ENCODE measurements at places on chromosomes 6 and 20.
A peak's percentile ranks its signal among the peaks of the same experiment; 100 is the strongest.

DNA sequence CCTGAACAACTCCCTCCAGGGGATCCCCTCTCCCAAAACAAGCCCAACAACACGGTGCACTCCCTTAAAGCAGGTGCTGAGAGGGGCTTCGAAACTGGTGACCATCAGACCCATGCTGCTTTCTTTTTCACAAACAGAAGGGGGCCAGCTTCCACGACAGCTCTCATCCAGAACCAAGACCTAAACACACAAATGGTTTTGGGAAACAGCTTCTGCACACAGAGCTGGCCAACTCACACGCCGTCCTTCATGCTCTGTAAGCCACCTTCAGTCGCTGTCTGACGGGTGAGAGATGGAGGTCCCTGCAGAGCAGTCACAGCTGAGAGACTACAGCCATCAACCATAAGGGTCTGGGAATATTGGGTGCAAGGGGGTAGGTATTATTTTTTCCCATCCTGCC, 76.3 kb downstream of the ZMYND8 start:
- DNase-seq = no peak

DNA sequence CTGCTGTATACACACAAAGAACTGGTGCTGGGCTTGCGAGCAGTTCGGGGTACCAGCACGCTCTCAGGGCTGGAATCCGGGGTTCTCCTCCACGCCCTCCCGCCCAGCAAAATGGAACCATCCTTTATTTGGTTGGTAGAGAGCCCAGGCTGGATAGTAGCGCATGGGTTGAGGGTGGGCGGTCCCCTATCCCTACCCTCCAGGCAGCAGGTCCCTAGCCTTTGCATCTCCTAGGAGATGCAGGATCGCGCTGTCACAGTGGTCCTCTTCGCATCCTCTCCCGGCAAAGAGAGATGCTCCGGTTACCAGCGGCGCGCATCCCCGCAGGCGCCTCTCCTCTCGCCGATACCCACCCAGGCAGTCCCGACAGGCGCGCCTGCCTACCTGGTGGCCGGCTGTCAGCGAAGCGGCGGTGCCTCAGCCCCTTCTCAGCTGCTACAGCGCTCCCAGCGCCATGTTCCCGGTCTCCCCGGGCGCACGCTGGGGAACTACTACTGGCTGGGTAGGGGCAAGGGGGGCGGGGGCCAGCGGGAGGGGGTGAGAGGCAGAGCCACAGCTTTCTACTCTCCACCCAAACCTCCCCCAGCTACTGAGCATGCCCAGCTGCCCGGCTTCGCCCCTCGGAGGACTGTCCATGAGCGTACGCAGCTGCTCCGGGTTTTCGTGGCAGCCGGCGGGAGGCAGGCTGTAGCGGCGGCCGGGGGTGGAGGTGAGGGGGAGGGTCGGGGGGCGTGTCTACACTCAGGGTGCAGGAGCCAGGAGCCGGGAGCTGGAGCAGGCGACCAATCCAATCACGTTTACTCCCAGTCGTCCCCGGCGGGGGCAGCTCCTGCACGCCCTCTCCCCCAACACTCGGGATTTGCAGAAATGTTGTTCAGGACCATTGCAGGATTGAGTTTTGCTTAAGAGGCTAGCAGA, at the start of gene PAK5:
TSS of gene PAK5 (minus strand) at position 699 of the 918 bp plus-strand sequence. CDS start 194,748 bp downstream, outside the sequence.
- peak; percentile 97 for DNase-seq

DNA sequence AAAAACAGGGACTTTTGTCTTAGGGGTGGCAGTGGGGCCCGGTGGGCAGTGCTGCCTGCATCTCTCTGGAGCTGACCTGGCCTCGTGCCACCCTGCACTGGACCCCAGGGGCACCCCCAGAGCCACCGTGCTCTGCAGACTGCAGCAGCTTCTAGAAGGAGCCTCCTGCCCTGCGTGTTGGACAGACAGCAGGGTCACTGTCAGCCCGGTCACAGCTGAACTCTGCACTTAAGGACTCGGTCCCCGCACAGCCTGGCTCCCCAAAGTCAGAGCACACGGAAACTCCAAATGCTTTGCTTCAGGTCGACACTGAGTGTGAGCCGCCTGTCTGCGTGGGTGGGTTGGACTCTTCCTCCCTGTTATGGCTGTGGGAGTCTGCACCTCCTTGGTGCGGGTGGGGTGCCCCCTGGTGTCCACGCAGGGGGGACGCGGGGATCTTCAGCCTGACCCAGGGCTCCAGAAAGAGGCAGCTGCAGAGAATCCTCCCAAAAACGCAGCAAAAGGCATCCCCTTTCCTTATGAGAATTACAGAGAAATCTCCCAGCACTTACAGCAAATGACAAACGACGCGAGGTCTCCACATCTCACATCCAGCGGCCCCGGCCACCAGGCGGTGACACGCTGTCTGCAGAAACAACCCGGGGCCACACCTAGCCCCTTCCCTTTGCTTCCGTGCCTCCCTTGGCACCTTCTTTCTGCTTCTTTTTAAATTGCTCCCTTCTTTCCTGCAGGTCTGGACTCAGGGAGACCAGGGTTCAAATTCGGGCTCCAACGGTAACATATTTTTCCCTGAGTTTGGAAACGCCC, 36.3 kb upstream of the DACT2 start:
- no peak for DNase-seq

DNA sequence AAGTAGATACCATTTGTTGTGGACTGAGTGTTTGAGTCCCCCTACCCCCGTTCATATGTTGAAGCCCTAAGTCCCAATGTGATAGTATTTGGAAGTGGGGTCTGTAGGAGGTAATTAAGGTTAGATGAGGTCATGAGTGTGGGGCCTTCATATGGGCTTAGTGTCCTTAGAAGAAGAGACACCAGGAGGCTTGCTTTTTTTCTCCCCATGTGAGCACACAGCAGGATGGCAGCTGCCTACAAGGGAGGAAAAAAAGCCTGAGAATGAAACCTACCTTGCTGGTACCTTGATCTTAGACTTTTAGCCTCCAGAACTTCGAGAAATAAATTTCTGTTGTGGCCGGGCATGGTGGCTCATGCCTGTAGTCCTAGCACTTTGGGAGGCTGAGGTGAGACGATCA, 67.9 kb upstream of the TULP4 start:
- no peak for DNase-seq

- DNase-seq = no peak
Observed at GRCh38 chr20:45138561-45139300, 14.5 kb upstream of the WFDC12 start.

DNA sequence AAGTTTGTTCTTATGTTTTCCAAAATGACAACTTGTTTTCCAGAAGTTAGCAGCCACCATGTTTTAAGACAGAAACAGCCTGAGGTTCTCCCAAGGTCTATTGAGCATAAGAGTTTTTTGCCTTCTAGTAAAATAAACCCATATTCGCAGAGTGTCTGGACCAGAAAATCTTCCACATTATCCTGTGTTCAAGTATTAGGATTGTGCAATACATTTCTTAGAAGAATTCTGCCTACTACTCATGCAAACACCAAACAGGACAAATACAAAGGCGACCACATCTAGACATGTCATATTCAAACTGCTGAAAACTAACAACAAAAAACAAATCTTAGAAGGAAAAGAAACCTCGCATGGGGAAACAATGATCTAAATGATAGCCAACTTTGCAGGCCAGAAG, 145.4 kb upstream of the AHI1 start:
- DNase-seq = no peak

DNA sequence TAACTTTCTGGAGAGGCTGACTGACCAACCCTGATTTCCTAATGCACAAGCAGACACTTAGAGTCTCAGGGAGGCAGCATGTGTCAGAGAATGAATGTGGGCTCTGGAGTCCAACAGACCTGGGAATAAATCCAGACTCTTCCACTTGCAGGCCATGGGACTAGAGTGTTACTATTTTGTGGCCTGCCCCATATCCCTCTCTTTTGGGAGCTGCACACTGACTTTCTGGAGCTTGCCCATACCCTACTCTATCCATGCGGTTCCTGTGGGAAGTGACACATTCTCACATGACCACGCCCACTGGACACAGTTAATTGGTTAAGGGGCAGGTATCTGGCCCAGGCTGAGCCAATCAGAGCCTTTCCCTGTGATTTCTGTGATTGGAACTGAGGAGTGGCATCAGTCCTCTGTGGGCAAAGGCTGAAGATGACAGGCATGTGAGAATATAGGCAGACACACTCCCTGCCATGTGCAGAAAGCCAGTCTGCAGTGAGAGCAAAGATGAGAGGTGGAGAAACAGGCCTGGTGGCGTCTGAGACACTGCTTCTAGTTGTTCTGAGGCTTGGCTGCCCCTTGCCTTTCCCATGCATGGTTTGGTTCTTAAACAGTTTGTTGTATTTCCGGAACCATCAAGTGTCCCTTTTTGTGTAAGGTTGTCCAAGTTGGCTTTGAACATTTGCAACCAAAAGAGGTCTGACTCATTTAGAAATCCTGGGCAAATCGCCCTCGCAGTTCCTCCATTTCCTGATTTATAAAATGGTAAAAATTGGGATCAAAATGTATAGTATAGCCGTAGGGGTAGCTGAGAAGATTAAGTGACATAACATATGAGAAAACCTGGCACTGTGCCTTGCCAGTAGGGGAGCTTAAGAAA, 125.6 kb downstream of the CDC5L start:
- no peak for DNase-seq

DNA sequence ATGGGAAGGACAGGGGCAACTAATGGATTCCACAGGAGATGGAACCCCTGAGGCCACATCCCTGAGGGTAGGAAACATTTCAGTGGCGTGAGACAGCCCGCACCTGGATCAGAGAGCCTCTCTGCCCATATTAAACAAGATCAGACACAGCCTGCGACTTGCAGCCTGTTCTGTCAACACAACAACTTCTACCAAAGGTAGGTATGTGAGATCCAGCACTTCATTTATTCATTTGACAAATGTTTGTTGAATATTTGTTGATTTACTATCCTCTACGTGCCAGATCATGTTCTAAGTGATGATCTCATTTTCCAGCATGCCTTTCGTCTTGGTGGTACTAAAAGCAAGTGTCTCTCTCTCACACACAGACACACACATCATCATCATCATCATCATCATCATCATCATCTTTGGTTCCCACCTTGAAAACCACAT, 43.2 kb upstream of the NT5E start:
- no peak for DNase-seq

DNA sequence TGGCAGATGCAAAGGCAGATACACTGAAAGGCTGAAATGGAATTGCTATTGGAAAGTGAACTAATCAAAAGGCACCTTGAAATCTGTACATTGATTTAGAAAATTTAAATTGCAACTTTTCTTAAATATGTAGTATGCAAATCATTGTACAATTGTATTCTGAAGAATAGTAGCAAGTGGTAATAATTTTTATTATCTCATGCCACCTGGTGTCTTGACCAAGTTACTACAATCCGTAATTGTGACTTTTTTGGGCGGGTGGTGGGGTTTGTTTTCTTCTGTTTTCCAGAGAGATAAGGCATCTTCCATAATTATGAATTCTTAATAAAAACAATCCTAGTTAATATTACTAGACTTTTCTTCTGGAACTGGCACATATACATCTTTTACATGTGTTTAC, 12.5 kb upstream of the BCKDHB start:
- DNase-seq = no peak

DNA sequence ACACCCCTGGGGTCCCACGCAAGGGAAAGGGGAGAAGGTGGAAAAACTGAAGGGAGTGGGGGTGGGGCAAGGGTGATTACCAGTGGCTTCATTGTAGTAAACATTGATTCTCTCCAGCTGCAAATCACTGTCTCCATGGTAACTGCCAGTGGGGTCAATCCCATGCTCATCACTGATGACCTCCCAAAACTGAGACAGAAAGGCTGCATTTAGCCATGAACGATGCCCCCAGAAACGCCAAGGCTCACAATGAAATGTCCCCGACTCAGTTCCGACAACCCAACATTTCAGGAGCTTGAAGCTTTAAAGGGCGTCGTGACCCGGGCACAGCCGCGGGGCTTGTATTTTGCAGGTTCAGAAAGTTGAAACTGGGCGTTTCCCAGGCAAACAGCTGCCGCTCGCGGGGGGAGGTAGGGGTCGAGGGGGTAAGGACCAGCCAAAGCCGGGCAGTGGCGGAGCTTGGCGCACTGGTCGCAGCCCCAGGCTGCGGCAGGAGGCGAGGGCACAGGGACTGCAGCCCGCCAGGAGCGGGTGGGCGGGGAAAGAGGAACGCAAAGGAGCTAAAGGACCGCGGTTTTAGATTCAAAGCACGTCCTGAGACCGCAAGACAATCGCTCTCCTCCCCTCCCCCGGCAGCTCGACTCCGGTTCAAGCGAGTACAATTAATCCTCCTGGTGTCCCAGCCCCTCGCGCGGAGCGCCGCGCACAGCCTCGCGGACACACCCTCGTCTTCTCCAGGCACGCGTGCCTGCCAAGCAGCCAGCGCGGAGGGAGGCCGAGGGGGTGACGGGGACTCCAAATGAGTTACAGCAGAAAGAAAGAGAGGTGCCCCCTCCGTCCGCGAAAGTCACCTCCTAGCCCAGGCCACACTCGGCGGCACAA, 731 bp downstream of the TUBB2B start:
- DNase-seq = no peak

GRCh38 chr6:130362128-130362527, 3.7 kb upstream of the TMEM200A start:
- no peak for DNase-seq

DNA sequence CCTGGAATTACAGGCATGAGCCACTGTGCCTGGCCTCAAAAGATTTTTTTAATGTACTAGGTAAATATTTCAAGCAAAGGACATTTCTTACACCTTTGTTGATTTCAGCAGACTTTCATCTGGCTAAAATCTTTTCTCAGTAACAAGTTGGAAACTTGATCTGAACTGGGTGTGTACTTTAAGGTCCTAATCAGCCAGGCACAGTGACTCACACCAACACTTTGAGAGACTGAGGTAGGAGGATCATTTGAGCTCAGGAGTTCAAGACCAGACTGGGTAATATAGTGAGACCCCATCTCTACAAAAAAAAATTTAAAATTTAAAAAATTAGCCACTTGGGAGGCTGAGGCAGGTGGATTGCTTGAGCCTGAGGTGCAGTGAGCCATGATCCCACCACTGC, 7.0 kb upstream of the RALGAPA2 start:
- no peak for DNase-seq

DNA sequence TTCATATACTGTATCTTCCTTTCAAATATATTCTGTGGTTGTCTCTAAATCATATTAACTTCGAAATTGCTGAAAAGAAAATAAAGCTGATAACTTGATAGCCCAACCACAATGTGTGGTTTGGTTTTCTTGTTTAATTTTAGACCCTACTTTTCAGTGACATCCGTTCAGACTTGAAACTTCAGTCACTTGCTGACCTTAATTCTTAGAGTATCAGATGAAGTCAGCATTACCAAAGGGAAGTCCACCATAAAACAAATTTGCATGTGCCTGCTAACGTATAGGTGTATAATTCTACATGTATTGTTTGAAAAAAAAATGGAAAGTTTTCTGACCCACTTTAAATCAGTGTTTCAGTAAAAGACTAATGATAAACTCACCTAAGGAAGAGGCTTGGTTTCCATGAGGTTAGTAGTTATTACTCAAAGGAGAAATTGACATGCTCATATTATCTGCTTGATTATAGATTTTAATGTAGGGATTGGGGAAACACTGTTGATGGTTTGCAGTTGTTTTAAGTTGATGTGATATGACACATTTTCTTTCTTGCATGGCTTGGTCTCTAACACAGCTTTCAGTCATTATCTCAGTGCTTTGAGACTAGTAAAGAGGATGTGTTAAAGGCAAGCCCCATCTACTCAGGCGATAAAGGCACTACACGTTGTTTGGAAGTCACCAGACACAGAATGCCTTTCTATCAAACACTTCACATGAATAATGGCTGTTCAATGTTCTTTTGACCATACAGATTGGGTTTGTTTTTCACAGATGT, 5.2 kb upstream of the IL17A start:
- DNase-seq = no peak

- no peak for DNase-seq
Observed at GRCh38 chr6:70282919-70283461, 19.9 kb downstream of the COL9A1 start.

All from NCI-H510A (cell line).